Fibroblast of the aortic adventitia (primary cell): ENCODE measurements at places on chromosomes 6 and 20.

- DNase-seq = peak; percentile 73
Observed at GRCh38 chr20:35318502-35319157, 26.4 kb upstream of the FAM83C start.

GRCh38 chr6:150719099-150719766 lies 119.5 kb downstream of the PLEKHG1 start:
- DNase-seq = no peak

GRCh38 chr6:90186637-90187371 lies 109.8 kb downstream of the BACH2 start:
- no peak for DNase-seq

GRCh38 chr6:160439751-160440150 lies 91.6 kb downstream of the SLC22A3 start:
- DNase-seq = no peak

DNA sequence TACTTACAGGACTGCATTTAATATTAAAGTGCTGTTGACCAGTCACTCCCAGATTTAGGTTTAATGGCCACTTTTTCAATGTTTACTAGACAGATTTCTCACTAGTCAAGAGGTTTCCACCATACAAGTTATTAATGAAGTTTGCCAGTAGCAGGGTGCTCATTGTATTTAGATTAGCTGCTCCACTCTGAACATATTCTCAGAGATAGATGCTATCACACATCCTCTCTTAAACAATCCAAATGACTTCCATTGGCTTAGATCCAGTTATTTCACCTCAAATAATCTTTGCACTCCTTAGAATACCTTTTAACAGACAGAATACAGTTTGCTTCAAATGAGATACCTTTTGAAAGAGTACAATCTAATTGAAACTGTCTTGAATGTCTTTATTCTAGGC lies 276.1 kb downstream of the HDGFL1 start:
- DNase-seq = no peak

DNA sequence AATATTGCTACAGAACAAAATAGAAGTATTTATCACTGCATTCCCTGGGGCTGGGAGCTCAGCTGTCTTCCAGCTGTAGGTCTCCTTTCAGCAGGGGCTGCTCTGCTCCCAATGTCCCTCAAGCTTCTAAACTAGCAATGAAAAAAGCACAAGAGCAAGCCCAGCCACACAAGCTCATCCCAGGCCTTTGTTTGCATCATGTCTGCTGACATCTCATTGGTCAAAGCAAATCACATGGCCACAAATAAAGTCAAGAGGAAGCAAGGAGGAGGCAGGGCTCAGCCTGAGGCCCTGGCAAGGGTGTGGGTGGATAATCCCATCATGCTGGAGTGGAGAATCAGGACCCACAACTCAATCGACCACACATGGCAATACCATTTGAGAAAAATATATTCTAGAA lies 2.2 kb upstream of the BFSP1 start:
- peak; percentile 64 for DNase-seq

DNA sequence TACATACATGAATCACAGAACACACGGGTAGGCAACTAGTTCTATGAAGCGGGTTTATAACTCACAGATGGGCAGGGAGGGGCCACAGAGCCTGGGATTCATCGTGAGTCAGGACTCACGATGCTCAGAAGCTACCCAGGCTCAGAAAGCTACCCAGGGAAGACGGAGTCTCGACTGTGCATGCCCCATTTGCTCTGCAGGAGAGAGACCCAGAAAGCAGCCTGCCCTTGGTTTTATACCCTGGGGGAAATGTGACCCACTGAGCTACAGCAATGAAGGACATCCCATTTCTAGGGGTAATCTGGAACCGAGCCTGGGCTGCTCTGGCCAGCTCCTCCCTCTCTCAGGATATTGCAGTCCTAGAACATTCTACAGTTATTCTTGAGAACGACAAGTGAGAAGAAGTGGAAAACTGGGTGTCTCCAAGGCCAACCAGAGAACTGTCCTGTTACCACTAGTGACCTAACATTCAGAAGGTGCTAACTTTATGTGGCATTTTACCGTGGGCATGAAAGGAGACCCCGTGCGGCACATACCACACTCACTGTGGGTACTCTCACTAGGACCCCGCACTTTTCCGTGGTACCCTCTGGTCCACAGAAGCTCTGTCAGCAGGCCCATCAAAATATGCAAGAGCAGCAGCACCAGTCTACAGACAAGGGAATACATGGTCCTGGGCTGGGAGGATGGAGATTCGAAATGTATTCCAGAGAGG lies 201.9 kb upstream of the PMEPA1 start:
- DNase-seq = no peak

DNA sequence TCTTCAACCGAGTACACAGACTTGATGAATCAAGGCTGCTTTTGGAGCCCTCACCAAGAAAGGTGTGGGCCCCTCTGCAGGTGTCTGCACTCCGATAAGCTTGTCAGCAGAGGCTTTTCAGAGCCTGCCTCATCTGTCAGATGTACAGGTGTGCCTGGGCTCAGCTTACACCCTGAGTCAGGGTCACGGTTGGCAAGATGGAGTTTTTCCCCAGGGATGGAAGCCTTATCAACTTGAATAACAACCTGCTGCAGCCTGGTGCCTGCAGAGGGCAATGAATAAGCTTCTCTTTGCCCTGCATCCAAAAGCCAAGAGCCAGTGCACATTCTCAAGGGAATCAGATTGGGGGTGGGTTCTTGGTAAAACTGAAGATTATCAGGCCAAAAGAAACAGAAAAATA lies 427.1 kb downstream of the CD83 start:
- DNase-seq = peak; percentile 63

DNA sequence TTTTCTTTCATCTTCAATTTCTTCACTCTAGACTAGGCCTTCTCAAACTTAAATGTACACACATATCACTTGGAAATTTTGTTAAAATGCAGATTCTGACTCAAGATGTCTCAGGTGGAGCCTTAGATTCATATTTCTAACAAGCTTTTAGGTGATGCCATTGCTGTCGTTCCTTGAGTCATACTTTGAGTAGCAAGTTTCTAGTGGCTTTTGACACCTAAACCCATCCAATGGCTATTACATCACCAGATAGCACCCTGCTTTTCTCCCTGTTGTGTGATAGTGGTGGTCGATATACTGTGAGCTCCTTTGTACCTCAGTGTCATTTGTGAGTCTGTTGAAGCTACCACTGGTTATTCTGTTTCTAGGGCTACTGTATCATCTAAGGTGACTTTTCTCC lies 34.8 kb upstream of the BAG2 start:
- DNase-seq = no peak

- no peak for DNase-seq
Observed at GRCh38 chr20:60136645-60137401, 178.6 kb downstream of the CDH26 start.

DNA sequence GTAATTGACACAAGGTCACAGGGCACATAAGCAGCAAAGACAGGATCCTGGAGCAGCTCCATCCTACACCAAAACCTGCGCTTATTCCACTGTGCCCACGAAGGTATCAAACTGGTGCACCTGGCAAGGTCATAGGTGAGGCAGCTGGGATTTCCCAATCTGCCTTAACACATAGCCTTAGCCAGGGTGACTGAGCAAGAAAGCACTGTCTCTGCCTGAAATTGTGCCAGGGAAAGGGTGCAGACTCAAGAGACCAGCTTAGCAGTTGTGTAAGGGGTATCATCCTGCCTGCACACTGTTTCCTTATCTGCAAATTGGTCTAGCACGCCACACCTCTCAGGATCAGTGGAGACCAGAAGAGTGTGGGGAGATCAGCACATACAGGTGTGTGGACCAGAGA lies 82.8 kb downstream of the MAFB start:
- no peak for DNase-seq

GRCh38 chr20:40915756-40916155 lies 112.9 kb upstream of the TOP1 start:
- no peak for DNase-seq

- no peak for DNase-seq
Observed at GRCh38 chr6:48743738-48744137, 632.7 kb upstream of the PTCHD4 start.

- DNase-seq = peak; percentile 83
Observed at GRCh38 chr6:132161283-132161682, 210.1 kb upstream of the CCN2 start.

DNA sequence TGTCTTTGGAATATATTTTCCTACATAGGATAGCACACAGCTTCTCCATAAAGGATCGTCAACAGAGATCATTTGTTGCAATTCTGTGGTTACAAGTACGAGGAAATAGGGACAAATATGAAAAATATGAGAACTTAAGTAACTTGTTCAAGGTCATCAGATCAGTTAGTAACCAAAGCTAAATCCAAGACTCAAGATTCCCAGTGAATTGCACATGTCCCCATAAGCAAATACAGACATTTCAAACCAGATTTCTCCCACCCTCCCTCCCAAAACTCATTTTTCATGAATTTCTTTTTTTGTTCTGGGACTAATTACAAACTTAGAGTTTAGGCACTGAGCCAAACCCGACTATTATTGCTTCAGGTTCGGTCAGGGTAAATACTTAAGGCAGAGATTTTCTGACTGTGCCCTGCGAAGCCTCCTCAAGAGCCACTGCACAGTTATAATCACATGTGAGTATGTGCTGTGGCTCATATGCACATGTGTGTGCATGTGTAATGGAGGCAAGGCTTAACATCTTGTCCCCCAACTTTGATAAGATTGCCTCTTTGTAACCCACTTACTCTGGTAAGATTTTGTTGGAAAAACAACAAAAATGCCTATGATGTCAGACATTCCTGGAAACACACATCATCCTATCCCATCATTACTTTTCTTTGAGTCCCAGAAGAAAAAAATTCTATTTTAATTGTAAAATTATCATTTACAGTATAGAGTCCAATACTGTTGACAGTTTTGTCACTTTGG lies 216.2 kb downstream of the CD83 start:
- peak; percentile 54 for DNase-seq

- DNase-seq = no peak
Observed at GRCh38 chr20:37971561-37972127, 61.6 kb downstream of the TTI1 start.

GRCh38 chr20:63833776-63834490 lies 2.9 kb upstream of the ZBTB46 start:
- peak; percentile 72 for DNase-seq

- no peak for DNase-seq
Observed at GRCh38 chr6:17892097-17892686, 95.2 kb downstream of the KIF13A start.

DNA sequence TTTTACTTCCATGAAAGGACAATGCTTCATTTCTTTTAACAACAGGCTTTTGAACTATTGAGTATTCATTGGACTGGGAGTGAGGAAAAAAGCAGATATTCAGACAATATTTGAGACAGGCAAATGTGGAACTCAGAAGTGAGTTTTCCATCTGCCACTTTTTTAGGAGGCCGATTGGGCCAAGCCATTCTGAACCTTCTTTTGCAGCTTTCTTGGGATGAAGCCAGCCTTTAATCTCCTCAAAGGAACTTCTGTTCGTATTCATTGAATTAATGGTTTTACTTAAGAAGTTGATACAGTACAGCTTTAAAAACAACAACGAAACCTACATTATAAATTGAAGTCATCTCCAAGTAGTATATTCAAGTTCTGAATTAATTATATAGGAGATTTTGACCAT lies 187.1 kb upstream of the RNF217 start:
- DNase-seq = no peak

- DNase-seq = no peak
Observed at GRCh38 chr6:165292657-165293056, 16.7 kb downstream of the C6orf118 start.

DNA sequence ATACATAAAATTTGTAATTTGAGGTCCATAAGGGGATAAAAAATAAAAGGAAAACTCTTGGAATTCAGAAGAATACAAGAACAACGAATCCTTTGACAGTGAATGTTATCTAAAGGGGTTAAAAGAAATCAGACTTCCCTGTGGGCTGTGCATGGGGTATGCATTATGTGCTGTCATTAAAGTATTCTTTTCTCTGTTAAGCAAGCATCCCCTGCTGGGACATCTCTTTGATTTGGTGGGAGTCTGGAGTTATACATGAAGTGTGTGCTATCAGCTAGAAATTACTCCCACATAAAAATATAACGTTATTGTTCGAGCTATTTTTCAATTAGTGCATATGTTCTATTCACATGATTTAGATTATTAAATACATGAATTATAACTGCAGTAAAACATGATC lies 195.2 kb downstream of the CENPW start:
- no peak for DNase-seq

GRCh38 chr20:10784554-10785183 lies 110.9 kb upstream of the JAG1 start:
- DNase-seq = no peak

- DNase-seq = peak; percentile 61
Observed at GRCh38 chr6:125790358-125791150, at the start of gene NCOA7. TSS of gene NCOA7 (plus strand) at chr6:125790960. CDS start at chr6:125815355, 24,395 bp downstream.

DNA sequence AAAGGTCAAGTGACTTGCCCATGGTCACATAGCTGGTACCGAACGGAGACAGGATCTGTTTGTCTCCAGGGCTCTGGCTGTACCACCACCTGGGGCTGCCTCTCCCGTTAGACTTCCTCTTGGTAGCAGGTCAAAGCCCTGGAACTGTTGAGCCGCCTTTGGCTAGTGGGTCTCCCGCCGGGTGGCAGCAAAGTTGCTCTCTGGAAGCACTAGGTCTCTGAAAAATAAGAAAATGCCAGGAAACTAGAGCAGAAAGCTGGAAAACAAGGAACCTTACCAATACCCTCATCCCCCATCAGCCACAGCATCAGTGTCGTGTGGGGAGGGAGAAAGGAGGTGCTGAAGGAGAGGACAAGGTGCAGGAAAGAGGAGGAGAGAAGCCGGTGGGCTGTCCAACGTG lies 291.0 kb upstream of the SUPT3H start:
- no peak for DNase-seq

- DNase-seq = no peak
Observed at GRCh38 chr20:63247671-63248228, 6.5 kb downstream of the NKAIN4 start.

DNA sequence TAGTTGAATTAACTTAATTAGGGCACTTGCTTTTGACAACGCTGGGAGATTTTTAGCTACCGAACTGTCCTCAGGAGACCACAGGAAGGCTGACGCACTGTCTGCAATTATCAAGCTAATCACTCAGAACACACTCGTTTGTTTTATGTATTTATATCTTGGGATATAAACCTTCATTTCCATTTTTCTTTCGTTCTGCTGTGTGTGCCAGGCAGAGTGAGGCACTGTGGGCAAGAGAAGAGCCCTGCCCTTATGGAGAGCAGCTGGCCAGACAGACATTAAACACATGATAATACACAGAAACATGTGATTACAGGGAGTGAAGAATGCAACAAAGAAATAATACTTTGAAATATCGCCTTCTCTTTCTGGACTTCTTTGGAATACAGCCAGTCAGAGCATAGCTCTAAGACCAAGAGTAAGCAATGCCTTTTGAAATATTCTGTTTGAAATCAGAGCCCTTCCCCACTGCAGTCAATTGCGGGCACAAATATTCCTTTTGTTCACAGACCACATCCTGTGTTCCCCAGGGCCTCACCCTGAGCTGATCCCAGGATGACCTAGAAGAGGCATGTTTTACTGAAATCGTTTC lies 96.8 kb downstream of the ANKRD60 start:
- peak; percentile 16 for DNase-seq

- peak; percentile 60 for DNase-seq
Observed at GRCh38 chr20:48875914-48876240, 45.6 kb upstream of the ARFGEF2 start.

- DNase-seq = peak; percentile 66
Observed at GRCh38 chr6:121516331-121516730, 80.9 kb downstream of the GJA1 start.
